Kasumi-1 (cell line): ENCODE measurements at places on chromosomes 7 and 10.
A peak's percentile ranks its signal among the peaks of the same experiment; 100 is the strongest.

GRCh38 chr10:112955582-112956421 lies 5.8 kb downstream of the TCF7L2 start:
- DNase-seq: no peak

DNA sequence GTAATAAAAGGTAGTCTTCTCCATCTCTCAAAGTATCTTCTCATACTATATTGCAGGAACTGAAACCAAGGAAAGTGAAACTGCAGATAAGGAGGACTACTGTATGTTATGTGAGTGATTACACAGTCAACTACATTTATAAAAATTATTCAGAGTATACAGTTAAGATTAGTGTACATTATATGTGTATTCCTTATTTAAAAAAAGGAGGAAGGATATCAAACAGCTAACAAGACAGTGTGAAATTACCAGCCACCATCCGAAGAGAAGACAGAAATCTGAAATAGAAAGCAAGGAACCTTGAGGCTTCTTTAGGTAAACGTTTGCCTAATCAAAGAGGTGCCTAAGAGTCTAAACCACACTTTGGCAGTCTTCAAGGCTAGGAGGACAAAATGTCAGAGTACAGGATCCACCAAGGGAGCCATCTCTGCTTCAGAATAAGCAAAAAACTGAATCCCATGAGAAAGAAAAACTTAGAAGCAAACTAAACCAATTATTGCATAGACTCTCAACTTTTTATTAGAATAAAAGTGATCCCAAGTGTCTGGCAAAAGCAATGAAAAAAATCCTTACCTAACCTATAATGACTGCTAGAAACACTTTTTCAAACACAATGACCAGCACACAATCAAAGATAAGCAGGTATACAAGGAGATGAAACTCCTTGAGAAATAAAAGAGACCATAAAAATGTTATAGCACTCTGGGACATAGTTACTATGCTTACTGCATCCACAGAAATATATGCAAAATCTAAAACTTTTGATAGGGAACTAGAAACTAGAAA lies 6.4 kb downstream of the USP6NL start:
- DNase-seq: no peak

DNA sequence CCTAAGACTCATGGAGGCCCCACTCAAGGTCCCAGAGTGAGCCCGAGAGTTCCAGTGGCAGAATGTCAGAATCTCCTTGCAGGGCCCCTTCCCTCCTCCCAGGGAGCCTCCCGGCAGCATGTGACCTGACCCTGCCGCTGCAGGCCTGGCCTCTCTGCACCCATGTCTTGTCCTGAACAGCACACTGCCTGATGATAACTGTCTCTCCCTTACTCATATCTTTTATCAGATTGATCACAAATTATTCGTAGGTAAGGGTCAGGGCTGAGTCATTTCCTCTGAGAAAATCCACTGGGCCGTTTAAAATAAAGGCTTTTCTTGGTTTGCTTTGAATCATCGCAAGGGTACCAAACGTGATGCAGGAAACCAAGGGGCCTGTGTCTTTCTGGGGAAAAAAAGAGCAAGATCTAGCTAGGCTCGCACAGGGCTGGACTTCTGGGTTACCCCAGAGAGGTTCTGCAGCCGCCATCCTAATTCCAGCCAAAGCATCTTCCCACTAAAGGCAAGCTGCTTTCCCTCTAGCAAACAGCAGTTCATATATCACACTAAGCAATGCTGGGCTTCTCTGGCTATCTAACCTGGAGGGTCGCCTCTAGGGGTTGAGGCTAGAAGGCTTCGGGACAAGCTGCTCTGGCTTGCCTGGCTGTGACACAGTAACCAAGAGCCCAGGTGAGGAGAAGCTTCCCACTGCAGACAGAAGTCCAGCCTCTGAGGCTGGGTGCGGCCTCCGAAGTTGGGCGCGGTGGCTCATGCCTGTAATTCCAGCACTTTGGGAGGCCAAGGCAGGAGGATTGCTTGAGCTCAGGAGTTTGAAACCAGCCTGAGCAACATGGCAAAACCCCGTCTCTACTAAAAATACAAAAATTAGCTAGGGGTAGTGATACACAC lies 104.9 kb downstream of the SPDYE5 start:
- no peak for DNase-seq

GRCh38 chr10:29555746-29556481 lies 78.9 kb downstream of the SVIL start:
- DNase-seq: no peak

DNA sequence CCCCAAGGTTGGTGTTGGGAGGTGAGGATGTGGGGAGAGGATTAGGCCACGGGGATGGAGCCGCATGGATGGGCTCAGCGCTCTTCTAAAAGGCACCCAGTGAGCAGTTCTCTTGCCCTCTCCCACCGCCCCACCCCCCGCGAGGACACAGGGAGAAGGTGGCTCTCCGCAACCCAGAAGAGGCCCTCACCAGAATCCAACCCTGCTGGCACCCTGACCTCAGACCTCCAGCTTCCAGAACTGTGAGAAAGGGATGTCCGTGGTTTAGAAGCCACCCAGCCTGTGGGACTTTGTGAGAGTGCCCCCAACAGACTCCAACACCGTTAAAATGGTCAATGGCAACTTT lies 242.8 kb upstream of the PPP2R2D start:
- no peak for DNase-seq

DNA sequence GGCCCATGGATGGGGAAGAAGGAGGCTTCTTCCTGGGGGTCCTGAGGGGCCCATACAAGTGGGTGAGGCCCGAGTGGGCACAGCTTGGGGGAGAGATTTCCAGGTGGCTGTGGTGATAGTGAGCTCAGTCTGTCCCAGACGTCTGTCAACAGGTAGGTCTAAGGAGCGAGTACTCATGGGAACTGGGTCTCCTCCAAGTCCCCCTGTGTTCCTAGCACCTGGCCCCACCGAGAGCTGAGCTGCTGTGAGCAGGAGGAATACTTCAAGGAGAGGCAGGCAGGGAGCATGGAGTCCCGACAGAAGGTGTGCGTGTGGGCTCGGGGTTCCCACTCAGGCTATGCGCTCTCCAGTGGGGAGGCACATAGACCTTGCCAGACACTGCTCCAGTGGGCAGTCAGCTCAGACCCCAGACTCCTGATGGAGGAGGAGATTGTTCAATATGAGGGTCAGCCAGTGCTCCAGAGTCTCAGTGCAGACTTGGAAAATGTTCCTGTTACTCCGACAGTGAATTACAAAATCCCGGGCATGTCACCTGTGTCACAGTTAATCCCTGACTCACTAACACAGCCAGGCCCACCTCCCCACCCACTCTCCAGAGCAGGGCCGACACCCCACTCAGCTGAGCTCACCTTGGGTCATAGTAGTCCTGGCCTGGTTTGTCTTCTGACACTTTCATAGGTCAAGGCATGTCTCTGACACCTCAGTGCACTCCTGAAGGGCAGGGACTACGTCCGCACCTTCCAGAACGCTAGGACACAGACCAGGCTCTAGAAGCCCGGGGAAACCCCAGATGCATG lies 28.2 kb upstream of the C10orf53 start:
- no peak for DNase-seq

DNA sequence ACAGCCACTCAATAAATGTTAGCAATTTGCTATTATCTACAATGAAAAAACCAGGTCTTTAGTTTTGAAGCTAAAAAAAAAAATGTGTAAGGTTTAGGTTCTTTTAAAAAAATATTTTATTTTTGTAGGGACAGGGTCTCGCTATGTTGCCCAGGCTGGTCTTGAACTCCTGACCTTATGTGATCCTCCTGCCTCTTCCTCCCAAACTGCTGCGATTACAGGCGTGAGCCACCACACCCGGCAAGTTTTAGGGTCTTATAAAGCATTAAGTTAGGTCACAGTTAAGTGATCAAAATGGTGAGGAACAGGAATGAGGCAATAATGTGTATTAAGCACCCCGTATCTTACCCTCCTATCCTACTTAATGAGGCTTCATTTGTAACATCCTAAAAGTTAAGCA lies 774 bp downstream of the SEM1 start:
- no peak for DNase-seq

- DNase-seq: no peak
Measured at GRCh38 chr7:155292680-155293226, 4.9 kb upstream of the INSIG1 start.

DNA sequence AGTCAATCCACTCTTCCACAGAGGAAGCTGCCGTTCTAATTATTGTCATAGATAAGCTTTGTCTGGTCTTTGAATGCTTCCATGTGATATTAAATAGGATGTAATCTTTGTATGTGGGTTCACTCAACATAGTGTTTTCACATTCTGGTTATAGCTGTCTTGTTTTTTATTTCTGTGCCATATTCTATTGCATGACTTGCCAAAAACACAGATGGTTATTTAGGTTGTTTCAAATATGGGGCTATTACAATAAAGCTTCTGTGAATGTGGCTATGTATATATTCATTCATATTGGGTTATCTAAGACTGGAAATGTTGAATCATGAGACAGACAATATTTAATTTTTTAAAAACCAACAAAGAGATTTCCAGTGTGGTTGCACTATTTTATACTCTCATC lies 1109.3 kb upstream of the LRRTM3 start:
- DNase-seq: no peak

- no peak for DNase-seq
Measured at GRCh38 chr7:39693812-39694211, 70.4 kb downstream of the RALA start.

DNA sequence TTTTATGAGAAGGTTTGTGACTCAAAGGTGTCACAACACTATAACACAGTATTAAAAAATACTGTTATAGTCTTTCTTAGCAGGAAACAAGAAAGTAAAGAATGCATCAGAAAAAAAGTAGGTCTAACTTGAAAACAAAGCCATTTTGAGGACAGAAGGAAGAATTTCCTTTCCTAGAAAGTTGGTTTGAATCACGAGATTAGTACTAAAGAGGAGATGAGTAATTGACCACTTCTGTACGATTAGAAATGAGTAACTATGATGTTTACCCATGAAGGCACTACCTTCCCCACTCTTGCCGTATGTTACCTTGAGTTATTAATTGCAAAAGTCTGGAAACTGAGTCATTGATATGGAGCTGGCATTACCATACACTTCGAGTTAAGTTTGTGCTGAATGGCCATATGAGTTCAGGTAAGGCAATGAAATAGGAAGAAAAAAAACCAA lies 65.2 kb downstream of the FAM185A start:
- no peak for DNase-seq

DNA sequence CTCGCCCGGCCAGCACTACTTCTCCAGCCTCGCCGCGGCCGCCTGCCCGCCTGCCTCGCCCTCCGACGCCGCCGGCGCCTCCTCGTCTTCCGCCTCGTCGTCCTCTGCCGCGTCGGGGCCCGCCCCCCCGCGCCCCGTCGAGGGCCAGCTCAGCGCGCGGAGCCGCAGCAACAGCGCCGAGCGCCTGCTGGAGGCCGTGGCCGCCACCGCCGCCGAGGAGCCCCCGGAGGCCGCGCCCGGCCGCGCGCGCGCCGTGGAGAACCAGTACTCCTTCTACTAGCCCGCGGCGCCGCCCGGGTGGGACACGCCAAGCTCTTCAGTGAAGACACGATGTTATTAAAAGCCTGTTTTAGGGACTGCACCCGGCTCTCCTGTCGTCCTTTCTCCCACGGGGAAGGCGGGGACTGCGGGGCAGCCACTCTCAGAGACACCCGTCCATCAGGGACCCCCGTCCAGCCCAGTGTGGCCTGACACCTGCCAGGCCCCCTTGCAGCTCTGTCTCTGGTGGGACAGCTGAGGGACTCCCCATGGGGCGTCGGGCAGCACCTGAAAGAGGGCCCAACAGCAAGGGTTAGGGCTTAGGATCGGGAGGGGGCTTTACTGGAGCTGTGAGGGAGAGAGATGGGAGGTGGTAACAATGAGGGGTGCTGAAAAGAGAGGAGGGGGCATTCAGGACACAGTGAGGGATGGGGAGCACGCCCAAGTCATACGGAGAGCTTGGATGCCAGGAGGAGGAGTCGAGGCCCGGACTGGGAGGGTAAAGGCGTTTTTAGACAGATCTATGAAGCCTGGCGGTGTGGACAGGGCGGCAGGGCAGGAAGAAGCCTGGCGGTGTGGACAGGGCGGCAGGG lies 34.7 kb downstream of the SPDYE6 start:
- DNase-seq: no peak

DNA sequence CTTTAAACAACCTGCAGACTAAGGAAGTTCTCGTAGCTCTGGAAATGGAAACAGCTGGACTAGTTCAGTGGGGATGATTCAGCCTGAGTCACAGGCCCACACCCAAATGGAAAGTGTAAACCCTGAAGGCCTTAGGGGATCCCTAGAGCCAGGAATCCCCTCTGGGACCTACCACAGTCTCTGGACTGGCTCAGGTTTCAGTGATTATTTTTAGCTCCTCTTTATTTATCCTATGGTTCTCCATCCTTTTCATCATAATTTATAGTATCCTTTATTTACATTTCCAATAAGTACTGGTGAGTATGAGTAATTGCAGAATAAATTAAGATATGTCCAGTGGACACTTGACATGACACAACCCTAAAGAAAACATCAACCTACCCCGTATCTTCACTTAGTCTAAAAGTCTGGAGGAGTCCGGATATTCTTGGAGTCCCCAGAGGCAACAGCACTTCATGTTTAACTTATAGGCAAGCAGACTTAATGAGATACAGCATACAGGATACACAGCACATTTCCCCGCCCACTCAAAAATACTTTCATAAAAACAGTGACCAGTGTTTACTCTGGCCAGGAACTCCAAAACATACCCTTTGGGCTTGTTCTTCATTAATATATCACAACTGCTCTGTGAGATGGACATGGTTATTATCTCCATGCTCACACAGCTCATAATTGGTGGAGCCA lies 28.4 kb upstream of the SEMA3E start:
- peak; percentile 12 for DNase-seq

DNA sequence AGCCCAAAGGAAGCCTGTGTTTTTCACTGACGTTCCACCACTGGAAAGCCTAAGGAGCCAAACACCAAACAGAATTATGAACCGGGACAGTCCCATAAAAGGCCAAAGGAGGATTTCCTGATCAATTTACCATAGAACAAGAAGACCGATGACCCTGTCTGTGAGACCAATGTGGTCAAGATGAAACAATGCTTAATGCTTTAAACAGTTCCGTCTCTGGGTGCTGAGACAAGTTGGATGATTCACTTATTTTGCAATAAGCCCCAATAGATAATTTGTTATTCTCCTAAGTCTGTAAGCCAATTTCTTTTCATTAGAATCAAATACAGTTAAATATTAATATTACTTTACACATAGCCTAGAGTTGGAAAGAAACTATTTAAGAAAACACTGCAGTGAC lies 134.9 kb downstream of the MICU1 start:
- no peak for DNase-seq

DNA sequence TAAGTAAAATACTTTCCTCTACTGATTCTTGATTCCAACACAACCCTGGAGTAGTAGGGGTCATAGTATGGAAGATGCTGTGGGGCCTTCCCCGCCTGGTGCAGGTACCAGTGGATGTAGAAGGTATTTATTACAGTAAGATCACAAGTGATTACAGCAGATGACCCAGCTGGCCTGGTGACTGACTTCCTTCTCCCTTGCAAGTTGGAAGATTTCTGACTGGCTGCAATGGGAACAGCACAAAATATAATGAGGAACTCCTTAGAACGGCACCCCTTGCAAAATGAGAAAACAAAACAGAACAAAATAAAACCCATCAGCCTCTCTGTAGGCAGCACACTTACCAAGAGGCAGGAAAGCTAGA lies 61.7 kb upstream of the TARP start:
- no peak for DNase-seq
